ENCODE measurements at places on chromosomes 6 and 20.

DNA sequence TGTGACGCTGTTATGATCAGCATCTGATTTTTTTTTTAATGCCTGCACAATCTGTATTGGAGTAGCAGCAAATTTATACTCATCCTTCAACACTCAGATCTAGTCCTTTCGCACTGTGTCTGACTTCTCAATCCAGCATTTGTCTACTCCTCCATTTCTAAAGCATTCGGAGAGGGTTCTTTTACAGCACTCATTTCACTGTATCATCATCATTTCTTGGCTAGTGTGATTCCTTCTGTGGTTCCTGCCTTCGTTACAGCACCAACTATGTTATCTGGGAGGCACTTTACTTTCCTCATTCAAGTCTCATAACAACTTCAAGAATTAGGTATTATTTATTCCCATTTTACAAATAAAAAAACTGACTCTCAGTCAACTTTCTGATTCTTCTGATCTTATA is 18.0 kb downstream of the NUDT3 start:
- no peak for DNase-seq

DNA sequence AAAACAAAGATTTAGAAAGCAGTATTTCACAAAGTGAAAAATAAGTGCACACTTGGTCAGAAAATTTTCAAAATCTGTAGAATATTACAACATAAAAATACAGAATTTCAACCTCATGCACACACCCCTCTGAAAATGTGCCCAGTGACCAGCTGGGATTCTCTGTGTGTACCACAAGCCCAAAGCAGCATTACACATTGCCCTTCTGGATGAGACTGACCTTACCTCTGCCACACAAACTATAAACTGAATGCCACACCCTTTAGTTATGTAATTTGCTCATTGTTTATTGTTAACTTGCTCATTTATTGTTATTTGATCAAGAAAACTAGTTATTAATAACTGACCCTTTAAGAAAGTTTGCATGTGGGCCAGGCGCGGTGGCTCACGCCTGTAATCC is 303.0 kb downstream of the FOXC1 start:
- DNase-seq, result no peak

- no peak for DNase-seq
These were observed 117.9 kb downstream of the GMDS start for GRCh38 chr6:2127484-2127911.

- no peak for DNase-seq
These were observed 103.2 kb downstream of the FBXO5 start for GRCh38 chr6:152879681-152880080.

- peak; percentile 35 for DNase-seq
These were observed 9.1 kb upstream of the MAPK13 start for GRCh38 chr6:36120979-36121786.

DNA sequence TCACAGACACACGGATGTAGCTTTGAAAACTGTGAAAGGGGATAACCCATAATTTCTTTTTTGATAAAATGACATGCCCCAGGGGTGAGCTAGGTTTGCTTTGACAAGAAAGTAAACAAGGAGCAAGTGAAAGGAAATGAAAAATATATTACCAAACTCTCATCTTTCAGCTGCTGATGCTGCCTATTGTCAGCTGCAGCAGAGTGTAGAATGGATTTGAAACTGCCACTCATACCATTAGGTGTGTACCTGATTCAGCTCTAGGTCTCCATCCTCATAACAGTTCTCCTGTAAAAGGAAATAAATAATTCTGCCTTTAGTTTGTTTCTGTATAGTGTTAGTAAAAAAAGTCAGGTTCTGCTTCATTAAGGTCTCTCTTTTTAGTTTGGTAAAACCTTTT is 415.1 kb upstream of the MARCKS start:
- DNase-seq, result no peak

DNA sequence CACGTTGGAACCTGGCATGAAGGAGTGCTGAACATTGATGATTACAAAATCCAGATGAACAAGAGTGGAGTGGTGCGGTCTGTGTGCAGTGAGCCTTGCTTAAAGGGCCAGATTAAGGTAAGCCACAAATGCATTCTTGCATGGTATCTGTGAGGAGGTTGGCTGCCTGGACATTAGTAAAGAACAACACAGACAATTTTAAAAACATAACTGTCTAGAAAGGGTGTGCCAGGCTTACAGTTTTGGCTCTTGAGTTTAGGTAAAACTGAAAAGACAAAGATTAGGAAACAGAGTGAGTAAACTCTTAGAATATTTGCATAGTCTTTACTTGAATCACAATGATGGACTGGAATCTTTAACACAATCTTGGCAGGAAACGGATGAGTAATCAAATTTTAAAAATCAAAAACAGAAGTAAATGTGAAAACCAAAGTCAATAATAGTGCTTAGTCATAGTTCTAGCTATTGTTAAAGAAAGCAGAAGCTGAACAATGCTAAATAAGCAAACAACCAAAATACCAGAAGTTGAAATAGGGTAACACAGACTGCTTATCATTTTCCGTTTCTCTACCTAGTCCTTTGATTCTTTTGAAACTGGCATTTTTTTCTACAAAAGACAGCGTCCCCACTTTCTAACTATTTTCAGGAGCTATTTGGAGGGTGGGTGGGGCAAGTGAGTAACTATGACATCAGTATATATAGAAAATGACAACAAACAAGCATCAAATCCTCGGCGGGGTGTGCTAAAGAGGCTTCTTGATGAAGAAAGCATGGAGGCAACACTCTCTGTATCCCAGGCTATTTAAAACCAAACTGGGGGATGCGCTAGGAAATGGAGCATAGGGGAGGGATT is 185.8 kb upstream of the RAB32 start:
- no peak for DNase-seq

DNA sequence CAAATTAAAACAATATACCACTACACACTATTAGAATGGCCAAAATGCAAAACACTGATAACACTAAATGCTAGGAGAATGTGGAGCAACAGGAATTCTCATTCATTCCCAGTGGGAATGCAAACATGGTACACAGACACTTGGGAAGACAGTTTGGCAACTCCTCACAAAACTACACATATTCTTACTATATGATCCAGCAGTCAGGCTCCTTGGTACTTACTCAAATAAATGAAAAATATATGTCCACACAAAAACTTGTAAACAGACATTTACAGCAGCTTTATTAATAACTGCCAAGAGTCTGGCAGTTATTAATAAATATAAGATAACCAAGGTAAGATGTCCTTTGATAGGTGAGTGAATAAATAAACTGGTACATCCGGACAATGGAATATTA is 44.9 kb downstream of the ABHD12 start:
- DNase-seq, result no peak

- no peak for DNase-seq
These were observed 352.1 kb upstream of the IRAK1BP1 start for GRCh38 chr6:78515271-78515670.

GRCh38 chr6:145017516-145017915 is 717.8 kb downstream of the EPM2A start:
- DNase-seq, result no peak

DNA sequence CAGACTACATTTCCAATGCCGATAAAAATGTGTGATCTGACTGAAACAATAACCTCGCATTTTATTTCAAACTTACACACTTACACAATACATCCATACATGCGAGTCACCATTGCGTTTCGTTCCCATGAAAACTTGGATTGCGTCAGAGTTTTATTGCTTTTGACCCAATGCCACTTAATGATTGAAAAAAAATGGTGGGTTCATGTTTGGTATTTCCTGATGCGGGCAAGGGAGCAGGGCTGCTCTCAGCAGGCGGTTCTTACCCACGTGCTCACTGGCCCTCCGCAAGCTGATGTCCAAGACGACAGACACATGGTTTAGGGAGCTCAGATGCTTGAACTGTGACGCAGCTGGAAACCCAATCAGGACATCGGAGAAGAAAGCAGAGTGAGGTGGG is 281.0 kb upstream of the SULF2 start:
- DNase-seq, result no peak

DNA sequence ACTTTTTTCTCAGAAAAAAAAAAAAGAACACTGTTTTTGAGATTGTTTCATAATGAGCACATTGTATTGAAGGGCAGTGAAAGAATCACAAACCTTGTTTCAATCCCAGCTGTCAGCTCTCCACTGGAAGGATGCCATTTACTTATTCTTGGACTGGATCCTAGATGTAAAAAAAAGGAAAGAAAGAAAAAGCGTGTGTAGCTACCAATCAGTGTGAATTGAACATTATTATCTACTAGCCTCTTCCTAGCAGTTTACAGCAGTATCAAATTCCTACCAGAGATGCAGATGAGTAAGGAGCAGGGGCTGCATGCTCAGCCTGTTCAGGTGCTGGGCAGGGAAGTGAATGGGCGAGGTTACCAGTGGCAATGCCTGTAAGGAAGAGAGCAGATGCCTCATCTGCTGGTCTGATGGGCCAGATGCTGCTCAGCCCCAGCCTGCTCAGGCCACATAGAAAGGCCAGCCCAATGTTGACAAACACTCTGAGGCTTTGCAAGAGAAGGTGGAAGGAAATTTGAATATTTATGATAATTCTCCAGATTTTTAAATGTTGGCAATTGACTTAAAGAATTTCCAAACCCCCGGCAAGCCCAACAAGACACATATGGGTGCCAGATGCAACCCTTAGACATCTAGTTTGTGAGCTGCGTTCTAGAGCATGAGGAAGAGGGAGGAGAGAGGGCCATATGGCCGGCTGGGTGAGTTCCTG is 189.5 kb downstream of the IBTK start:
- DNase-seq, result no peak

GRCh38 chr6:139172151-139172550 is 37.3 kb downstream of the HECA start:
- no peak for DNase-seq

GRCh38 chr6:87600576-87600975 is 10.6 kb downstream of the ORC3 start:
- no peak for DNase-seq

DNA sequence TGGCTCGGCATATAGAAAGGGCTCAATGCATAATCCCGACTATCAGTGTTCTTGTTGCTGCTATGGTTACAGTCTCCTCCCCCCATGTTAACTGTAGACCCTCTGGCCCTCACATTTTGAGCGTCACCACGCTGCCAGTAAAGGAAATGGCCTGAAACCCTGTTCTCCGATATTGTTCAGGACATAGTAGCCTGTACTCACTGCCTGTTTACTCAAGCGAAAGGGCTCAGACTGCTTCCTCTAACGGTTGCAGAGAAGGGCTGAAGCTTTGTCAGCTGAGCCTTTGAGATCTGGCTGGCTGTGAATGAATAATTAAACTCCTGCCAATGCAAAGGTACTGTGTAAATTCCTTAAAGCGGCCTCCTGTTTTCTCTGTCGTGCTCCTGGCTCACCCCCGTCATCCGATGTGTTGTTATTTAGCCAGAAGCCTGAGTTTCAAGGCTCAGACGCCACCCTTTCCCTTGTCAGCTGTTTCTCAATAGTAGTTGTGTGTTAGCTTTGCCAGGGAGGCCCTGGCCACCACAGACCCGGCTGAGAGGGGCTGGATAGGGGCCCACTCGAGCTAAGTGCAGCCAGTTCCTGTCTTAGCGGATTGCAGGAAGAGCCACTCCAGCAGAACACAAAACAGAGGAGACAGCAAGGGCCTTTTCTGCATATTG is 31.2 kb upstream of the RALGAPA2 start:
- DNase-seq, result no peak

DNA sequence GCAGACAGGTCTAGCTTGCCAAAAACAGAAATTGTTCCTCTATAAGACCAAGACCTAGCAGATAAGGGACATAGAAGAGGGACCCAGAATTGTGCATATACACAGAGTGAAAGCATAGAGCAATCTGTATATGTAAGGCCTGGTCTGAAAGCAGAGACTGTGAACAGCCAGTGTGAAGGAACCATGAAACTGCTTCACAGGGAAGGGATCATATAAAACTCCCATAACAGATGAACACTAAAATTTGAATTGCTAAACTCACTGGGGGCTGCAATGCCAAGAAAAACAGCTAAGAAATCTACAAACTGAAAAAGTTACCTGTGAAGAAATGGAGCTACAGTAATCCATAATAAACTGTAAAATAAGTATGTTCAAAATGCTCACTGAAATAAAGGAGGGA is 7.0 kb downstream of the ZUP1 start:
- no peak for DNase-seq

DNA sequence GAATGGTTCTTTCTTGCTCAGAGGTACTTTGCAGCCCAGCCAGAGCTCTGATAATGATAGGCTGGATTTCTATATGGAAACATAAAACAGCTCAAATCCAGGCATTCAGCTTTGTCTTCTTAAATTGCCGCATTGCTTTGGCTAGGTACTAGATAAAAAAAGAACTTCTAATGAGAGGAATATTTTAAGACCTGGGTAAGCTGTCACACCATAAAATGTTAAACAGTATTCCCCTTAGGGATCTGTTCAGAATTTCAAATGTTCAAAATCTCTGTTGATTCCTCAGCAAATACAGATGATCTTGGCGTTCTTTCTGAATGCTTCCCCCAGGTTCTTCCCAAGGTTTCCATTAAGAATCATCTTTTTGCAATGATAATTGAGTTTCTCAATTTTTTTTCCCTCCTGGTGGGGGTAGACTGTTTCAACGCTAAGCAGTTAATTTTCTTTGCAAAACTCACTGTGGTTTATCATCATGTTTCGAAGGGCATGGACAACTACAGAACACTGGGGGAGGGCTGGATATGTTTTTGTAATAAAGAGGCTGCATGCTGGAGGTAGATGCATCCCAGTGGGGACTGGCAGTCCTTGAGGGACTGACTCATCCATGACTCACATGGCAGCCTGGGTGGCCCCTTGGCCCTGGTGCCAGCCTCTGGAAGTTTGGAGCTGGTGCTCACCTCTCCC is 31.0 kb downstream of the TIAM2 start:
- DNase-seq, result no peak

- no peak for DNase-seq
These were observed 44.8 kb downstream of the TXNDC5 start for GRCh38 chr6:7865781-7866180.

GRCh38 chr6:5997420-5997987 is 9.2 kb downstream of the NRN1 start:
- DNase-seq, result no peak

- DNase-seq, result no peak
These were observed 102.4 kb upstream of the ISM1 start for GRCh38 chr20:13118676-13119075.

- DNase-seq, result no peak
These were observed 81.0 kb downstream of the GPX5 start for GRCh38 chr6:28606424-28607391.

- DNase-seq, result no peak
These were observed 321.6 kb downstream of the ZFAND3 start for GRCh38 chr6:38141085-38141484.

GRCh38 chr6:138597336-138597735 is 98.0 kb upstream of the NHSL1 start:
- DNase-seq, result no peak

DNA sequence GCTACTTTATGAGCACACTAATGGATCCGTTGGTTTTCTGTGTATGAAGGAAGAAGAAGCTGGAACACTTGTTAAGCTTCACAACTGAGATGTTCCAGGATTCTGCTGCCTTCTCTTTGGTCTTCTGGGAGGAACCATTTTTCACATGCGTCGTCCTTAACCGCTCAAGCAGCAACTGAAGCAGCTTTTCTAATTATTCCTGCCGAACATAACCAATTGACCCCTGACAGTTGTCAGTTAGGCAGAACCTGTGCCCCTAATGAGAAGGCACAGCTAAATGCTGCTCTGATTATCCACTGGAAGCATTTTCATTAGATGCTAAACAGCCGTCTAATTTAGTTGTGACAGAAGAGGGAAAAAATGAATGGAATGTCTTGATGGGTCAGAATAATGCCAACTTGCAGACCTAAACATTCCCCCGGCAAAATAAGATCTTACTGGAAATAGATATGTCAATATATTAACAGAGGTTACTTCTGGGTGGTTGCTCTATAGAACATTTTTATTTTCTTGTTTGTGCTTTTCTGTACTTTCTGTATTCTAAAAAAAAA is 85.0 kb upstream of the SMLR1 start:
- no peak for DNase-seq

GRCh38 chr6:144909753-144910285 is 624.7 kb downstream of the UTRN start:
- no peak for DNase-seq
